ENCODE measurements at places on chromosomes 5 and 9.

DNA sequence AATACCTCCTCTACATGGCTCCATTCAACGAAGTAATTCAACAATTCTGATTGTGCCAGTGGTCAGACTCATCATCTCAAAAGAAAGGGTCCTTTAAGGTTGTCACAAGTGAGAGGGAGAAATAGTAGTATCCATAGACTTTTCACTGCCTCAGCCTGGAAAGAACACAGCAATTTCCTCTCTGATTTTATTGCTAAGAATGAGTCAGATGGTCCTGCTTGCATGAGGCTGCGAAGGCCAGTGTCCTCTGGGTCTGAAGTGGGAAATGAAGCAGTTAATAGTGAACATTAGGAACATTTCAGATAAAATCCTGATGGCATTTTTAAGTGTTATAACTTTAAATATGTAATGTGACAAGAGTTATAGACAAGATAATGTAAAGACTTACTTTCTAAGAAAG lies 979.0 kb downstream of the EFNA5 start:
- DNase-seq = no peak

GRCh38 chr5:90876366-90876765 lies 317.8 kb downstream of the ADGRV1 start:
- no peak for DNase-seq

GRCh38 chr5:154517181-154517580 lies 39.2 kb upstream of the HAND1 start:
- DNase-seq = no peak

DNA sequence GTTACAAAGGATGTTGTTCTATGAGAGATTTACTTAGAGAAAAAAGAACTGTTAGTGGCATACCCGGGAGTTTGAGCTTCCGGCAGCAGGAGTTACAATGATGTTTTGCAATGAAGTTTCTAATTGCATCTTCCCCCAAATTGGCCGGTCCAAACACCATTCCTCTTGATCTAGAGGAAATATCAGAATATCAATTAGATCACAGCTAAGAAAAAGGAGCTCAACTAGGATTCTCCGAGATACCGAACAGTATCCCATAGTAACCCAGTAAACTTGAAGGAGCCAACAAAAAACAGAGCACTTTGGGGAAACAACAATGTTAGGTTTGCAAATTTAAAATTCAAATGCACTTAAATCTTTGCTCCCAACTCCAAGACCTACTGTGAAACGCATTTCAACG lies 159.5 kb downstream of the TRPM6 start:
- no peak for DNase-seq

DNA sequence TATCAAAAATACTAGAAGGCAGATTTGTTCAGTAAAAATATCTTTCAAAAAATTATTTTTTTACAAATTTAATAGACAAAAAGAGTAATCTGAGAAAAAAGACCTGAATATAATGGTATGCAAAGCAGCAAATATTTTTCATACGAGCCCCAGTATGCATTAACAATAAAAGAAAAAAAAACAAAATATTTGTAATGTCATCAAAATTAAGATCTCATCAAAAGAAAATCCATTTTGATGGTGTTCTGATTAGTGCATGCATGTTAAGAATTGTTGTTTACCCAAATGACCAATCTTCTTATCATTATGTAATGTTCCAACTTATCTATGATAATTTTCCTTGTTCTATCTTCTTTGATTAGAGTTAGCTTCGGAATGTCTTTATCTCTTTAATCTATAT lies 106.1 kb downstream of the CDH9 start:
- no peak for DNase-seq

DNA sequence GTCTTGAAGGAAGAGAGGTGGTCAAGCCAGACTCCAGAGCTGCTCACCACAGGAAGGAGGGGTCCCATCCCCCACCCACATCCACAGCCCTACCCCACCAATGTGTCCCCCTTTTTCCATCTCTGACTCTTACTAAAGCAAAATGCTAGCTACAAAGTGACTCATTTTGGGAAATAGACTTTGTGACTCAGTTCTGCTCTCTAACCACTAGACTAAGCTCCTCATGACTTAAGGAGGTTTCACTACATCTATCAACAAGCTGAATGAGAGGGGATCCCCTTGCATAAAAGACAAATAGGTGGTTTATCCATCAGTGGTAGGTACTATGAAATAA lies 35.1 kb upstream of the ADRB2 start:
- no peak for DNase-seq

GRCh38 chr5:97846643-97847042 lies 663.6 kb upstream of the RIOK2 start:
- DNase-seq = no peak

GRCh38 chr9:134221273-134222017 lies 57.1 kb upstream of the RNU6ATAC start:
- no peak for DNase-seq

- no peak for DNase-seq
Measured at GRCh38 chr5:91302958-91303357, 80.2 kb downstream of the ARRDC3 start.

DNA sequence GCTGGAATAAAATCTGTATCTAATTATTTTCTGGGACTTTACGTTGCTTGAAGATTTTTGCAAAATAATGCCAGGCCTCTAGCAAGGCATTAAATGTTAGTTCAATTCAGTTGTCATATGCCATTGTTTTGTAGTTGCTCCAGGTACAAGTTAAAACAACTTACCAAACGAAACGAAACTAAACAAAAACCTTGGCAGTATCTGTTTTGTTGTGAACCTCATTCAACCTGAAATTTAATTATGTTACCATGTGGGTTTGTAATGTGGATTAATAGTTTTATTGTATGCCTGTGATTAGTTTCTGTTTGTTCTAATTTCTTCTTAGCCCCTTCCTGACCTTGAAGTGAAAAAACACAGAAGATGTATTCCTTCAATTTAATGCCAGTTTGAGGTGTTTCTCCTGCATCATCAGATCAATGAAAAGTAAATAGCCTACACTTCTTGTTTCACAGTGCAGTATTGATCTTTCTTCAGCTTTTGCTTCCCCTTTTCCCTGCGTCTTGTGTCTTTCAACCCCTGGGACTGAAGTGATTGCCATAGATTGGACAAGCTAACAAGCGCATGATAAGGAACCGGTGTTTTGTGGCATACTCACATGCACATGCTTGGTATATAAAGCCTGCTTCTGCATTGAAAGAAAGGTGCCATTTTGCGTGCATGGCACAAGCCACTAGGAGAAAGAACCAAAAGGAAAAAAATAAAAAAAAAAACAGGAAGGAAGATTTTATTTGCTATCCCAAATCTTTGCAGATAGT lies 699.0 kb upstream of the ARRDC3 start:
- DNase-seq = no peak

- DNase-seq = peak; percentile 82
Measured at GRCh38 chr9:136587944-136588662, 42.3 kb upstream of the NOTCH1 start.

- no peak for DNase-seq
Measured at GRCh38 chr5:159187719-159188118, 21.6 kb downstream of the RNF145 start.

DNA sequence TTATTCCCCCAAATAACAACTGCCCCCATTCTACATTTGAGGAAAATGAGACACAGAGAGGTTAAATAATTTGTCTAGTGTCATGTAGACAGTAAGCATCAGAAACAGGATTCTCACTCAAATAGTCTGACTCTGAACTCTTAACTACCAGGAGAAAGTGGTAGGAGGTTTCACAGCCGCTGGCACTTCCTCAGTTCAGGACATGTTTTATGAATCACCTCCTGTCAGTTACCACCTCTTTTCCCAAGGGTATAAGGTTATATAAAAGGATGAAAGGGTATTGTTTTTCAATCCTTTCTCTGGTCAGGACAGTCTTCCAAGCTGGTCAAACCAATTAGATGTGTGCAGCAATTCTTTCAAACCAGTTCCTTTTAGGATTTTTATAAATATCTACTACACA lies 52.1 kb downstream of the TSSK1B start:
- no peak for DNase-seq

DNA sequence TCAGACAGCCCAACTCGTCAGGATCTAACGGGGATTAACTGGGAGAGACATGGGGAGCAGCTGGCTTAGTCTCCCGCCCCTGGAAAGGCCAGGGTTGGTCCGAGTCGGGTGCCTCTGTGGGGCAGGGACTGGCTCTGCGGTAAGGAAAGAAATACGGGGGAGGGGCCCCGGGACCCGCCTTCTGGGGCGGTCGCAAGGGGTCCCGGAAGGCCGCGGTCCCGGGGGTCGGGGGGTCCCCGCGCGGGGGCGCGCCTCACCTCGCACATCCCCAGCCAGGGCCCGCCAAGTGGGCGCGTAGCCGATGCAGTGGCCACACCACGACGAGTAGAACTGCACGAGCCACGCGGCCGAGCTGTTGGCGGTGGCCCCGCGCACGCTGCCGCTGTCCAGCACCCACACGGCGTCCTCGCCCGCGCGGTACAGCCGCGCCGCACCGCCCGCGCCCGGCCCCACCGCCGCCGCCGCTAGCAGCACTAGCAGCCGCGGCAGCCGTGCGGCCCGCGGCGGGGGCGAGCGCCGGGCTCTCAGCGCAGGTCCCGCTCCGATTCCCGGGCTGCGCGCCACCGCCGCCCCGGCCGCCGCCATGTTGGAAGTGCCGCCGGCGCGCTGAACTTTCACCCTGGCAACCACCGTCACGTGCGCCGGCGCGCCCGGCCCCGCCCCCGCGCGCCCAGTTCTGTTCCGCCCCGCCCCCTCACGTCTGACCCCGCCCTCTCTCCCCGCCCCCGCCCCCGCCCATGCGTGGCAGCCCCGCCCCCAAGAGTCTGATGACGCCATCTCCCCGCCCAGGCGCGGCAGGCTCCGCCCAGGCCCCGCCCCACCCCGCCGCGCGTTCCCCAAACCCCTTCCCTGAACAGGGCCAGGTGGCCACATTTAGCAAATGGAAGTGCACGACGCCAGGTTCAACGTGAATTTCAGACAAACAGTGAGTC lies at the start of gene QSOX2:
Gene QSOX2 (minus strand): TSS at position 594 of the 932 bp plus-strand sequence. CDS start 9 bp downstream, at position 585.
- DNase-seq = peak; percentile 85

GRCh38 chr5:131371835-131372234 lies 108.0 kb downstream of the CDC42SE2 start:
- no peak for DNase-seq

- peak; percentile 80 for DNase-seq
Measured at GRCh38 chr5:155616779-155617392, 603.3 kb downstream of the KIF4B start.

- no peak for DNase-seq
Measured at GRCh38 chr9:107219486-107220077, 63.5 kb upstream of the RAD23B start.

GRCh38 chr5:159581502-159582249 lies 251.4 kb upstream of the IL12B start:
- no peak for DNase-seq

DNA sequence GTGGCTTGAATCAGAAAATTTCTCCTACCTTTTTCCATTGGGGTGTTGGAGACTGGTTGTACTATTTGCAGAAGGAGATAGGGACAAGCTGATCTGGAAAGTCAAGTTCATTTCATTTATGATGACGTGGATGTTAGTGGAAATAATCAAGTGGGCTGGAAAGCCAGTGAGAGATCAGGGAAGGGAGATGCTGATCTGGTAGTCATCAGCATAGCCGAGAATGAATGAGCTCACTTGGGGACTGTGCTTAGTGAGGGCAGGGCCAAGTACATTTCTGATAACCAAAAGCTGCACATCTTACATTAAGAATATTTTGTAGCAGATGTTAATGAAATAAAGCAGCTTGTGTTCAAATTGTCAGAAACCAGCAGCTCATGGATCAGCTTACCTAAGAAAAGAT lies 12.1 kb downstream of the MAN2A1 start:
- DNase-seq = no peak

GRCh38 chr9:26779062-26779461 lies 113.5 kb downstream of the CAAP1 start:
- no peak for DNase-seq

DNA sequence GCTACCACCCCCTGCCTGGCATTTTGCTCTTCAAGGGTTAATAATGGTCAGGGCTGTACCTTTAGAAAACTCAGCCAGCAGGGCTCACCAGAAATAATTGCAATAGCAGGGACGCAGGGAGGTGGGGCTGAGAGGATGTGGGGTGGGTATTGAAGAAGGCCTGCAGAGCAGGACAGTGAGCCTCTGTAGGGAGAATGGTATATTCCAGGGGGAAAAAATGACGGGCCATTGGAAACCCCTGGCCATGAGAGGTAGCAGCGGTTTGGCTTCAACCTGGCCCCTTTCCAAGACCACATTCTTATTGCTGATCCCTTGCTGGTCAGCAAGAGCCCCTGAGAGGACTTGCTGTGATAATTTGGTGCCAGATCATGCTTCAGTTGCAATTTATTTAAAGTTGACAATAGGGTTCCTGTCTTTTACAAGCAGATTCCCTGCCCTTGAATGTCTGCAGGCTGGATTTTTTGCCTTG lies 36.7 kb upstream of the CTNNA1 start:
- no peak for DNase-seq

GRCh38 chr9:124190761-124191160 lies 67.0 kb upstream of the NEK6 start:
- no peak for DNase-seq

DNA sequence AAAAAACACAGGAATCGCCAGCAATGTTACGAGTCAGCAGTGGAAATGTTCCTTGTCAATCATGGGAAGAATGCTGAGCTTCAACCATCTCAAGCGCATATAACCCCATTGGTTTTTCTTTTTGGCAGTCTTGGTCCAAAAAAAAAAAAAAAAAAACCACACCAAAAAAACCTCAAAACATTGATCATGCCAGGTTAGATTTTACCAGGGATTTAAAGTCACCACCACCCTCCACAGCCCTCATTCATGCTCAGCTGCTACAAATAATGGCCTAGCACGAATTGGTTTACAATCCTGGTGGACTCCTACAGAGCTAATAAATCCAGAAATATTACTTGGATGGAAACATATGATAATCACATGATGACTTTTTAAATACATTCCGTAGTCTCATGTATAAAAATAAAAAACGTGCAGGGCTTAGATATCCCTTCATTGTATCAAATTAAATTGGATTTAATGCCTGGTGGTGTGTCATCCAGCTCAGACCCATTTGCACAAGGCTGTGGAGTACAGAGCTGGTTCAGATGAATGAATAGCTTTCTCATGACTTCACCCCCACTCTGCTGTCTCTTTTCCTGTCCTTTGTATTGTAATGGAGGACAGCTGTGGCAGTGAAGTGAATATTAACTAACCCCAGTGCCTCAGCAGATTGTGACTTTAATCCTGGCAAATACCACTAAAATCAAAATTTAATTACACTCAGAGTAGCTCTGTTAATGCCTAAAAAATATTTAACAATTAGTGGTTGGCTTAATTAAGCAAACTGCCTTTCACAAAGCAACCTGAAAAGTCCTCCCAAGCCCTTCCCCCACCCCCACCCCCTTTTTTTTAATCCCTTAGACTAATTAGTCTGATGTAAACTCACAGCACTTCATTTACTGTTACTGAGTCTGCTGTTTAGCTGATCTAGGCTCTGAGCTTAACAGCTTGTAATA lies 626.5 kb upstream of the ZNF608 start:
- peak; percentile 16 for DNase-seq

DNA sequence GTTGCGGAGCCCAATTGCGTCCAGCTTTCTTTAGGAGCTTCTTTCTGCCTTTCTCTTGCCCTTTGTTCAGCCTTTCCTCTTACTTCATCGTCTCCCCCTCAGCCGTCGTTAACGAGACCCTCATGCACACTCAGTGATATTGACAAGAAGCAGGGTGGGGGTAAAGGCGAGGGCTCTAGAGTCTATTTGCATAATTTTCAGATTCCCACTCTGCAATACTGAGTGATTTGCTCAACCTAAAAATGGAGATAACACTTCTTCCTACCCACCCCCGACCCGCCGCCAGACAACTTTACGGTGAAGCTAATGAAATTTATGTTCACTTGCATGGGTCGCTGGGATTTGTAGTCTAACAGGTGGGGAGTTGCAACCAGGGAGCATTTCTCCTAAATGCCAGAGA lies 1.3 kb upstream of the TBC1D2 start:
- DNase-seq = no peak

GRCh38 chr5:95655575-95655974 lies 9.0 kb downstream of the RFESD start:
- no peak for DNase-seq

Data from endothelial cell (in vitro differentiated cells).